ENCODE measurements at places on chromosomes 11 and 22. TPM values are rescaled to one million over a fixed set of nuclear protein-coding genes. Genes with fewer than 3 reads are reported as not detected.
A peak's percentile ranks its signal among the peaks of the same experiment; 100 is the strongest.

The C11orf91 gene
- total RNA-seq = not detected

GRCh38 chr11:3245071-3245470, 12.9 kb upstream of the MRGPRE start:
- DNase-seq = no peak

DNA sequence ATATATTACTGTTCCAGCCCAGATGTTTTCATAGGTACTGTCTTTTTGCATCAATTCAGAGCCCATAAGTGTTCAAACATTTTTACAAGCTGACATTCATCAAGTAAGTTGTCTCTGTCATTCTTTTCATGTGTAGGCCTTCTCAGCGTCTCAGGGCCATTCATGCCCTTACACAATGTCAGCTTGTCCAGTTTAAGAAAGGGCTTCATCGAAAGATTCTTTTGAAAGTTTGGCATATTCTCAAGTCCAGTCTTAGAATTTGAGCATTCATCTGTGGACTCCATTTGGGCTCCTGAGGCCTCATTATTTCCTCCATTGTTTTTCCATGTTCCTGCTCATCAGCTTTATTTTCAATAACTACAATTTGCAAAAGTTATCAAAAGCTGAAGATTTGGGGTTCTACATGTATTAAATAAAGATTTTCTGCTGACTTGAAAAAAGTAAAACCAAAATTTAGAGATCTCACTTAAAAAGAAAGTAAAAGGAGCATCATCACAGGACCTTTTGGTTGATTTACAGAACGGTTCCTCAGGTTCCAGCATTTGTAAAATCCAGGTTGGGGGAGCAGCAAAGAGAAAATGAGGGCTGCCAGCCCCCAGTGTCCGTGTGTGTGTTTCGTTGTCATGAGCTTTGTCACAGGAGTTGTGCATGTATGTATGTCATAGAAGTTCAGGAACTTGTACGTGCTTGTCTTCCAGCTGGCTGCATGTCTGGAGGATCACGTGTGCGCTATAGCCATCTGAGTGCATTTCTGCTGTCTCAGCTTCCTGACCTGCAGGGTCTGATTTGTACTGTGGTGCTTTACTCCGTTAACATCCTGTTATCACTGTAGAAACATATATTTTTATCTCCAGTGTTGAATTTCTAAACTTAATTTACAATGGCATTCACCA, 15.6 kb downstream of the MOV10L1 start:
- no peak for DNase-seq

The SHISAL1 gene
- not detected for total RNA-seq

- no peak for DNase-seq
These were observed 71.6 kb downstream of the EXT2 start for GRCh38 chr11:44167046-44167445.

The SERPIND1 gene
- 0.59 TPM for total RNA-seq

DNA sequence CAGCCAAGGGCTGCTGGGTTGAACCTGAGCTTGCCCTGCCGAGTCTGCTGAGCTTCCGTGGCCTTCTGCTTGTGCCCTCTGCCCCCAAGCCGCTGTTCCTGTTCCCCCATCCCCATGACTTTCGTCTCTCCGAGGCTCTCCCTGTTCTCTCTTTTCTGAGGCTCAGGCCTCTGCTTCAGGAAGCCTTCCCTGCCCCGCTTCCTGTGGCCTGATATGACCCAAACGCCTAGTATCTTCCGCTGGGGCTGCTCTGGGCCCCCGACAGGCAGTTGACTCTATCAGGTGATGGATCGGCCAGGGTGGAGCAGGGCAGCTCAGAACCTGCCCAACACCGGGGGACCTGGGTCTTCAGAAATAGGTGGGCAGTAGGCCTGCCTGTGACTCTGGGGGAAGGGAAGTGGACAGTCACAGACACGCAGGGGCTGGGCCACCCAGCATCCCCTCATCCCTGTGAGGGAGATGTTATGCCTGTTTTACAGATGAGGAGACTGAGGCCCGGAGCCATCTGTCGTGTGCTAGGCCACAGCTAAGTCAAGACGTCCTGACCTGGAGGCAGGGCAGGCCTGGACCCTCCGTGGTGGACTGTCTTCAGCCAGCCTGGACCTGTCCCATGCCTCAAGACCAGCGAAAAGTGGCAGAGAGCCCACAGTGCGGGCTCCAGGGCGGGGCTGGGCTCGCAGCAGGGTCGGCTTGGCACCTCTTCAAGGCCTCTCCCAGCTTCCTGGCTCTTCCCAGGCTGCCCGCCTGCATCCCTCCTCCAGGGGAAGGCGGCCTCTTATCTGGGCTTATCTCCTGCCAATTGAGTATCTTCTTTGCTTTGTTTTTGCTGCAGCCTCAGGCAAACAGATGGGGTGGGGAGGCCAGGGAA, 16.2 kb downstream of the BAD start:
- DNase-seq = peak; percentile 48

The MS4A1 gene
- not detected for total RNA-seq

The NUP160 gene
- 27.8 TPM for total RNA-seq

The ADAMTS8 gene
- not detected for total RNA-seq

DNA sequence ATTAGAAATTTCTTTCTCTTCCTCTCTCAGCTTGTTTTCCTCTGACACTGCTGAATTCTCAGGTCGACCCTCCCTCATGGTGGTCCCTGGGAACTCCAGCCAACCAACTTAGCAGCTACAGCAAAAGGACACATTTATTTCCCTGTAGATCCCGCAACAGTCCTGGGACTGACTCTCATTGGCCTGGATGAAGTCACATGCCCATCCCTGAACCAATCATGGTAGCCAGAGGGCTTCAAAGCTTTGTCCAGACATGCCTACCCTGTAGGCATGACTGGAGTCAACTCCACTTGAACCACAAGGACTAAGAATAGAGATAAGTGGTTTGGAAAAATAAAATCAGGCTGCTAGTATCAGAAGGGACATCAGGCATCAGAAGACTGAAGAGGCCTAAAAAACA, 84.6 kb upstream of the LRRC55 start:
- DNase-seq = no peak

DNA sequence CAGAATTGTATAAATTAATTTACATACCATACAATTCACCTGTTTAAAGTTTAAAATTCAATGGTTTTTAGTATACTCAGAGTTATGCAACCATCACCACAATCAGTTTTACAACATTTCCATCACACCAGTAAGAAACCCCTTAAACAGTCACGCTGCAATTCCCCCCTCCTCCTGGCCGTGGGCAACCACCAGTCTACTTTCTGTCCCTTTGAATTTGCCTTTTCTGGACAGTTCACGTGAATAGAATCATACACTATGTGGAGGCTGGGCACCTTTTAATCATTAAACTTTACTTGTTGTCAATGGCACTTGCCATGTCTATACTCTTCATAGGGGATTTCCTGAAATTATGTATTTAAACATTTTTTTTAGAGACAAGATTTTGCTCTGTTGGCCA, 20.1 kb upstream of the SWAP70 start:
- no peak for DNase-seq

DNA sequence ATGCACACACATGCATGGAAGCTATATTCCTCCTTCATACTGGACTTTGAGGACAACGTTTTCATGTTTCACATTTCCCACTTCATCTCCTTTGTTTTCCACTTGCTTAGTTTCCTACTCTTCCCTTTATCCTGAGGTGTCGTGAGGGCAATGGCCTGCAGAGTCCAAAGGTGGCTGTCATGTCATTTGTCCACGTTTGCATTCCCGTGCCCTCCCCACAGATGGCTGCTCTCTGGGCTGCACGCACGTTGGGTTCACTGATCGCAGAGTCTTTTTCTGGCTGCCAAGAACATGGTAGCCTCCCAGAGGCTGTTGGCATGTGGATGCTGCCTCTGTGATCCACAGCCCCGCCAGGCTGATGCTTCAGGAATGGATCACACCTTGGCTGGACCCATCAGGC, 256.0 kb downstream of the ST3GAL4 start:
- DNase-seq = no peak

The PIH1D2 gene
- total RNA-seq = 1.3 TPM

The RAB3IL1 gene
- 1.9 TPM for total RNA-seq

DNA sequence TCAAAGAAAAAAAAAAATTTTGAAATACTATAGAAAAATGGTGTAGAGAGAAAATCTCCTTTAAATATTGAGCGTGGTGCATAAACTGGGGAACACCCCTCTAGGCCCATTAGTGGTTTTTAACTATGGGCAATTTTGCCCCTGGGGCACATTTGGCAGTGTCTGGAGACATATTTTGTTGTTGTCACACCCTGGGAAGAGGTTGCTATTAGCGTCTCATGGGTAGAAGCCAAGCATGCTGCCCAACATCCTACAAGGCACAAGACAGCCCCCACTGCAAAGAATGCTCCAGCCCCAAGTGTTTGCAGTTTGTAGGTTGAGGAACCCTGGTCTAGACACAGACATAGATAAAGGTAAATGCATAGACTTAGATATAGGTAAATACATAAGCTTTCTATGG, 92.6 kb downstream of the KIAA1671 start:
- DNase-seq = no peak

DNA sequence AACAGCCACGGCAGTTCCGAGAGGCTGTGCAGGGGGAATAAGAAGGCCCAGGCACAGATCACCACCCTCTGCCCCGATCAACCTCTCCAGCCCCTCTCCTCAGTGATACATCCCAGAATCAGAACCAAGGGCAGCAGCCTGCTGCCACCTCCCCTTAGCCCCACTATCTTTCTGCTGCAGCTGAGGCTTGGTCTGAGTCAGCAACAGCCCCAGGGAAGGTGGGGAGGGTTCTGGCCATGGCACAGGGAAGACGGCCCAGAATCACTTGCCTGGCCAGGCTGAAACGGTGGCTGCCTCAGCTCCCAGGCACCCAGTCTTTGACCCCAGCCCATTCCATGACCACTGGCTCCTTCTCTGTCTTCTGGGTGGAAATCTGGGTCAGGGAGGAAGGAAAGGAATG, 2.3 kb downstream of the CHID1 start:
- DNase-seq = no peak

- DNase-seq = no peak
These were observed 11.2 kb upstream of the MDK start for GRCh38 chr11:46370253-46370652.

DNA sequence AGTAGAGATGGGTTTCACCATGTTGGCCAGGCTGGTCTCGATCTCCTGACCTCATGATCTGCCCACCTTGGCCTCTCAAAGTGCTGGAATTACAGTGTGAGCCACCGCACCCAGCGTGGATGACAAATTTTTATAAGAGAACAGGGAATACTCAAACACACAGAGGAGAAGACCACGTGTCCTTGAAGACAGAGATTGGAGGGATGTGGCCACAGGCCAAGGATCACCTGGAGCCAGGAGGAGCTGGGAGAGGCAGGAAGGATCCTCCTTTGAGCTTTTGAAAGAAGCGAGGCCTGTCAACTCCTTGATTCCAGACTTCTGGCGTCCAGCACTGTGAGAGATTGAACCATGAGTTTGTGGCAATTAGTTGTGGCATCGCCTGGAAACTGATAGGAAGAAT, 1049.5 kb downstream of the TBC1D22A start:
- DNase-seq = no peak

- no peak for DNase-seq
These were observed 480 bp downstream of the TRIM34 start for GRCh38 chr11:5625281-5625680.

DNA sequence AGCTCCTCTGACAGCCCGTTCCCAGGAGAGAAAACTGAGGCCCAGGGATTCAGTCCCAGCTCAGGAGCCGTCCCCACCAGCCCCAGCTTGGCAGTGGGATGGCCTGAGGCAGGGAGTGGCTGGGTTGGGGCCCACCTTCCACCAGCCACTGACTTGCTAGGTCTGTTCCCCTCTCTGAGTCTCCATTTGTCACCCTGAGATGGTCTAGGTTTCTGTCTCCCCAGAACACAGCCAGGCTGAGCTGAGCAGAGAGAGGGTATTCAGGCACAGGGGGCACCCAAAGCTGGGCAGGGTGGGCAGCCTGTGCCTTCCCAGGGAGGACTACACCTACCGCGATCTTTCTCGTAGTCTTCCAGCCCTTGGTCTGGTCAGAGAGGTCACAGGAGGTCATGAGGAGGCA, 95.7 kb downstream of the PDE2A start:
- DNase-seq = no peak

GRCh38 chr11:118657238-118657637, 22.2 kb downstream of the TREH start:
- DNase-seq = no peak

The RTN4R gene
- 0.46 TPM for total RNA-seq

The RASSF10 gene
- total RNA-seq = 0.26 TPM

- DNase-seq = no peak
These were observed 59.3 kb downstream of the STIM1 start for GRCh38 chr11:3914805-3915204.

The CSF2RB gene
- total RNA-seq = 8.9 TPM

The OR4D5 gene
- not detected for total RNA-seq

DNA sequence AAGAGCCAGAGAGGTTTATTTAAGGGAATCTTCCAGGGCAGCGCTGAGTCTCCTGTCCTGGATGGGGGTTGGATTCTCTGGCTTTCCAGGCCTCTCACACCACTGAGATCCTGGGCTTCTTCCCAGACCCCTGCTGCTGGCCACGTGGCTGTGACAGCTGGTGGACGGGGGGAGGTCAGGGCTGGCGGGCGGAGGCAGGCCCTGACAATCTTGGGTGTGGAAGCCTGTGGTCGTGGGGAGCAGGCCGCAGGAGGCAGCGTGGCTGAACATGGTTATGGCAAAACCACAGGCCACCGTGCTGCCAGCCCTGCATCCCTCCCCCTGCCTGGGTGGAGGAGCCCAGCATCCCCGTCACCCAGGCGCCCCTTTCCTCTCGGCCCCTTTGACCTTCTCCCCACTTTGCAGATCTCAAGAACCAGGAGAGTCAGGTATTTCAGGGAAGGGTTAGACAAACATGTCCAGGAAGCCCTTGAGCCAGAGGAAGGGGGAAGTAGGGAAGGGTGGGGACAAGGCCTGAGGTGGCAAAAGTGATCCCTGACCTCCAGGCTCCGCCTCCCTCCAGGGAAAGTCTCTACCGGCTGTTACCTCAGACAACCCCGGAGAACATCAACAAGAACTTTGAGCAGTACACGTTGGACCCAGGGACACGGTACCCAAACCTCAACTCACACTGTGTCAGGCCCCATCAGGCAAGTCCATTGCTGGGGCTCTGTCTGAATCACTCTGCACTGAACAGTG, 111.8 kb downstream of the MICAL2 start:
- DNase-seq = no peak

- DNase-seq = no peak
These were observed 113.5 kb downstream of the FCHSD2 start for GRCh38 chr11:73028611-73029010.

- no peak for DNase-seq
These were observed 129.0 kb downstream of the NECTIN1 start for GRCh38 chr11:119599864-119600541.

DNA sequence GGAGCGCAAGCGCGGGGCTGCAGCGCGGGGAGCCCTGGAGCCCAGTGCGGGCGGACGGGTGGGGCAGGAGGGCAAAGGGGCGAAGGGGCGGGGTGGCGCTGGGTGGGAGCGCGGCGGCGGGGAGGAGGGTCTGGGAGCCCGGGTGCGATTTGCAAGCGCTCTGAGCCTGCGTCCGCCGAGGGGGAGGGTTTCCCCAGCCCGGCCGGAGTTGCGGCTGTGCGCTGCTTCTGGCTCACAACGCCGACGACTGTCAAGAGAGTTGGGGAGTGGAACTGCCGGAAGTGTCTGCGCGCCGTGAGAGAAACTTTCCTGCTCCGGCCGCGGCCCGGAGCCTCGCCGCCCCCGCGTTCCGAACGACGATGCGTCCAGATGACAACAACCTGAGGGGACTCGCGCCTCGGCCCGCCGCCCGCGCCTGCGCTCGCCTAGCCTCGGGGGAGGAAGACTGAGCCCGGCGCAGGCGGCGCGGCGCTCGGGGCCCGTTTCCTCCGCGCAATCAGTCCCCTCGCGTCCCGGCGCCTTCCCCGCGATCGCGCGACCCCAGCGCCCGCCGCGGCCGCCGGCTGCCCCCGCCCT, at the start of gene ARHGAP42:
Gene ARHGAP42, plus strand, starts transcription at position 235 of the 576 bp plus-strand sequence. CDS start 391 bp downstream, outside the sequence.
- DNase-seq = no peak
